ENCODE measurements at places on chromosomes 1 and 21. TPM values are rescaled to one million over a fixed set of nuclear protein-coding genes. Genes with fewer than 3 reads are reported as not detected.
A peak's percentile ranks its signal among the peaks of the same experiment; 100 is the strongest.

DNA sequence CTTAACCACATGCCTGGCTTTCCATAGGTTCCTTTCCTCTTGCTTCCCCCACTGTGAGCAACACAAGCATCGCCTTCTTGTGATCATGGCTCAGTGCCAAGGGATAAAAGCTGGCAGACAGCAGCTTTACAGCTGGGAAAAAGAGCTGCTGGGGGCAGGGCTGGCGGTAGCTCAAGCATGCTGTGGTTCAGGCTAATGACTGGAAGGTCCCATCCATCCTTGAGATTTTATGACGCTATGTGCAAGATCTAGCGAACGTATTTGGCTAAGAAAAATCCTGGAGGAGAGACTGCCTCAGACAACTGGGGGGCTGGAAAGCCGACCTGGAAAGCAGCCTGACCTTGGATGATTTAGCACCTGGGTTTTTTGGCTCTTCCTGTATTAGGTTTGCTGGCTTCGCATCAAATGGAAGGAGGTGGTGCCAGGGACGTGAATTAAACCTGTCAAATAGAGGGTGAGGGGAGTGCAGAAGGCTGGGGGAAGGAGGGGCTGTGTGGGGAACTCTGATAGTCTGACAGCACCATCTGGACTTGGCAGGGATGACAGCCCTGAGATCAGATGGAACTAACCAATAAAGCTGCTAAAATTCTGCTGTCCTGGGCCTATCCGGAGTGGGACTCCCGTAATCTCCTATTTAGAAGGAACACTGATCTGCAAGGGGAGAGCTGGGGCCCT lies 34.8 kb downstream of the ZMYND12 start:
- no peak overlapping the region for H3K4me3 ChIP-seq
- DNase-seq: peak; percentile 80
- H3K4me1 ChIP-seq: no peaks in the 10 kb centered on the region
- H3K36me3 ChIP-seq: no peaks in the 10 kb centered on the region
- no peaks in the 10 kb centered on the region for H3K27me3 ChIP-seq

The ST6GALNAC3 gene
- polyA plus RNA-seq: 4.7 TPM

- H3K4me3 ChIP-seq: no peak overlapping the region
- peaks cover 7% of the 10 kb centered on the region for H3K4me1 ChIP-seq
- H3K27ac ChIP-seq: peak overlapping the region; percentile 74
Observed at GRCh38 chr1:8122477-8123407, 96.6 kb upstream of the ERRFI1 start.

DNA sequence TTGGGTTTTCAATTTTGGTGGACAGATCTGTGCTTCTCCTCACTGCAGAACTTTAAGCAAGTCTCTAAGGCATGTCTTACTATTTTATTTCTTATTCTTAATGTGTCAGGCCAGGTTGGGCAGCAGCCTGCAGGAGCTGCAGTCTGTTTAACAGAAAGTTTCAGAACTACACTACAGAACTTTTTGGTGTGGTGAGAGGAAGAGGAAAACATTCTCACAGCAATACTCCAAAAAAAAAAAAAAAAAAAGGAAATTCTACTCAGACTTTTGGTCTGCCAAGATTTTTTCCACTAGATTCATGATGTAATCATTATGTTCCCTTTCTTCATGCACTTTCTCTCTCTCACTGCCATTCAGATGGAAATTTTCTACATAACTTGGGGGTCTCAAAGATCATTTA lies 255.2 kb downstream of the COL11A1 start:
- no peak overlapping the region for H3K4me3 ChIP-seq
- H3K4me1 ChIP-seq: no peaks in the 10 kb centered on the region
- no peak for DNase-seq
- H3K36me3 ChIP-seq: no peaks in the 10 kb centered on the region

DNA sequence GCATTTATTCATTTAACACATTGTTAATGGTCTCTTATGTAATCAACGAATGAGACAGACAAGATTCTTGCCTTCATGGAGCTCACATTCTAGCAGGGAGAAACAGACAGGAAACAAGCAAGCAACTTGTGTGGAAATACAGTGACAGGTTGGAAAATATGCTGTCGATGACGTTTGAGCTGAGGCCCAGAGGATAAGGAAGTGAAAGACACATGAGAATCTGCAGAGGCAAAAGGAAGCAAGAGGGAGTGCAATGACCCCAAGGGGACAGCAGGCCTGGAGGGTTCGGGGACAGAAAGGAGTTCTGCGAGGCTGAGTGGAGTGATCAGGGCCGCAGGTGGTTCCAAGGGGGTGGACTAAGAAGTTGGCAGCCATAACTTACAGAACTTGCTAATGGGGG lies 60.6 kb upstream of the AKT3 start:
- no peak overlapping the region for H3K27ac ChIP-seq
- no peaks in the 10 kb centered on the region for H3K36me3 ChIP-seq
- H3K4me3 ChIP-seq: no peak overlapping the region
- H3K27me3 ChIP-seq: peaks cover 3% of the 10 kb centered on the region
- H3K4me1 ChIP-seq: no peaks in the 10 kb centered on the region

DNA sequence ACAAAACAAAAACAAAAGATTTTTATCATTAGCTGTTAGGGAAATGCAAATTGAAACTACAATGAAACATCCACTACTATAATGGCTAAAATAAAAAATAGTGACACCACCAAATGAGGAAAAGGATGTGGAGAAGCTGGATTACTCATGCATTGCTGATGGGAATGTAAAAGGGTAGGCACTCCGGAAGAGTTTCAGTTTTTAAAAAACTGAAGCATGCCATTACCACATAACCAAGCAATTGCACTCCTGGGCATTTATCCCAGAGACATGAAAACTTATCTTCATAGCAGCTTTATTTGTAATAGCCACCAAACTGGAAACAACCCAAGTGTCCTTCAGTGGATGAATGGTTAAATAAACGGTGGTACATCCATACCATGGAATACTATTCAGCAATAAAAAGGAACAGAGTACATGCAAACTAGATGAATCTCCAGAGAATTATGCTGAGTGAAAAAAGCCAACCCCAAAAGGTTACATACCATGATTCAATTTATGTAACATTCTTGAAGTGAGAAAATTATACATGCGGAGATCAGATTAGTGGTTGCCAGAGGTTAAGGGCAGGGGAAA lies 14.5 kb upstream of the CFAP298 start:
- H3K36me3 ChIP-seq: peaks cover 2% of the 10 kb centered on the region
- no peaks in the 10 kb centered on the region for H3K27me3 ChIP-seq
- H3K4me3 ChIP-seq: no peak overlapping the region
- no peaks in the 10 kb centered on the region for H3K4me1 ChIP-seq
- DNase-seq: no peak

DNA sequence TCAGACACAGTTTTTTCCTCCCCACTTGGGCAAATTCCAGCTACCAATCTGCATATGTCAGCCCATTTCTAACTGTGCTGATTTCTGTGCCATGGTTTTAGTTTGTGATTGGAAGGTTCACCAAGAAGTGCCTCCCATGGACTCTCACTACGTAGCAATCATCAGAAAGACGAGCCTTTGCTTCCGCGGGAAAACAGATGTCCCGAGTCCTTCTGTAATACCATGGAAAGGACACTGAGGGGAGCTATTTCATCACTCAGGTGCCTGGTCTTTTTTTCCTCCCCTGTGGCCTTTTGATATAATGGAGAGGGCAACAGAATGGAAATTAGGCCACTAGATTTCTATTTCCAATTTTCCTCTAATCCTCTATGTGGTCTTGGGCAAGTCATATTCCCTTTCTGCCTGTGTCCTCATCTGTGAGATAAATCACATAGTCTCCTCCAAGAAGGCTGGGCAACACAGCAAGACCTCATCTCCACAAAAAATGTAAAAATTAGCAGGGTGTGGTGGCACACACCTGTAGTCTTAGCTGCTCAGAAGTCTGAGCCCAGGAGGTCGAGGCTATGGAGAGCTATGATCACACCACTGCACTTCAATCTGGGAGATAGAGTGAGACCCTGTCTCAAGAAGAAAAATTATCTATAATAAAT lies 24.8 kb downstream of the LEMD1 start:
- no peaks in the 10 kb centered on the region for H3K27me3 ChIP-seq
- no peaks in the 10 kb centered on the region for H3K4me1 ChIP-seq
- no peak overlapping the region for H3K27ac ChIP-seq

GRCh38 chr1:88001460-88001859 lies 672.8 kb downstream of the LMO4 start:
- no peaks in the 10 kb centered on the region for H3K36me3 ChIP-seq
- H3K4me1 ChIP-seq: peaks cover 4% of the 10 kb centered on the region
- DNase-seq: no peak
- no peak overlapping the region for H3K4me3 ChIP-seq
- no peak overlapping the region for H3K27ac ChIP-seq

DNA sequence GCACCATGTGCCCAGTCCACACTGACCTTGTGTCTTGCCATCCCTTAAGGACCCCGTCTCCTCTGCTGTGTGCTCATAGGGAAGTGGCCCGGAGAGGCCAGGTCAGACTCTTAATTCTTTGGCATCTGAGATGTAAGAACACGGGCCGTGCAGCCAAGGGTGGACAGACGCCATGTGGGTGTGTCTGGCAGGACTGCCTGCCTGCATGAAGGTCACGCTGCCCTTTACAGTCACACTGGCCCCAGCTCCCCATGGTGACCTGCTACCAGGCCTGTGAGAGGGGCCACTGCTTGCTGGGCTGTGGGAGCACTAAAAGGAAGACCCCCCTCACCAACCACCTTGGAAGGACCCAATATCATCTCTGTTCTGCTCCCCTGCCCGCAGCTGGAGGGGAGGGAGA lies 17.7 kb downstream of the DHRS3 start:
- no peak overlapping the region for H3K27ac ChIP-seq
- DNase-seq: peak; percentile 27
- H3K4me1 ChIP-seq: peaks cover 27% of the 10 kb centered on the region
- no peaks in the 10 kb centered on the region for H3K36me3 ChIP-seq
- H3K4me3 ChIP-seq: no peak overlapping the region
- H3K27me3 ChIP-seq: no peaks in the 10 kb centered on the region

- no peaks in the 10 kb centered on the region for H3K4me1 ChIP-seq
- no peaks in the 10 kb centered on the region for H3K27me3 ChIP-seq
- H3K4me3 ChIP-seq: no peak overlapping the region
- no peak for DNase-seq
Observed at GRCh38 chr1:86846164-86846647, 67.7 kb downstream of the SELENOF start.

DNA sequence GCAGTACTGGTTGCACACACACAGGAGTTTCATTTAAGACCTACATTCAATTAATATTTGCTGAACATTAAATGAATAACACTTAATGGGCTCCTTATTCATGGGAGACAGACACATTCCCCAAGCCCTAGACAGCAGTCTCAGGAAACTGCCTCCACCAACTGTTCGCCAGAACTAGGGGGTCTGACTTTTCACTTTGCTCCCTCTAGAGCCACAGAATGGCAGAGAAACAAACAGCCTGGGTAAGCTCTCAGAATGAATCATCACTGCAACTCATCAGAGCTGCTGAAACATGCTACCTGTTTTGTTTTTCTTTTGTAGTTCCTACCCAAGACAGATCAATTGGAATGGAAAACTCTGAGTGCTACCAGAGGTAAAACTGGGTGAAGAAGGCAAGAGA lies 31.7 kb downstream of the ELK4 start:
- peaks cover 37% of the 10 kb centered on the region for H3K36me3 ChIP-seq
- no peak for DNase-seq
- no peak overlapping the region for H3K4me3 ChIP-seq
- peaks cover 3% of the 10 kb centered on the region for H3K4me1 ChIP-seq
- peak overlapping the region; percentile 49 for H3K27ac ChIP-seq

The DSTYK gene
- polyA plus RNA-seq: 1.1 TPM

GRCh38 chr1:178451529-178451928 lies 45.2 kb downstream of the CLEC20A start:
- no peaks in the 10 kb centered on the region for H3K27me3 ChIP-seq
- no peaks in the 10 kb centered on the region for H3K36me3 ChIP-seq
- H3K4me3 ChIP-seq: no peak overlapping the region
- H3K4me1 ChIP-seq: no peaks in the 10 kb centered on the region
- DNase-seq: no peak
- H3K27ac ChIP-seq: no peak overlapping the region

The SEMA4A gene
- polyA plus RNA-seq: 0.89 TPM

DNA sequence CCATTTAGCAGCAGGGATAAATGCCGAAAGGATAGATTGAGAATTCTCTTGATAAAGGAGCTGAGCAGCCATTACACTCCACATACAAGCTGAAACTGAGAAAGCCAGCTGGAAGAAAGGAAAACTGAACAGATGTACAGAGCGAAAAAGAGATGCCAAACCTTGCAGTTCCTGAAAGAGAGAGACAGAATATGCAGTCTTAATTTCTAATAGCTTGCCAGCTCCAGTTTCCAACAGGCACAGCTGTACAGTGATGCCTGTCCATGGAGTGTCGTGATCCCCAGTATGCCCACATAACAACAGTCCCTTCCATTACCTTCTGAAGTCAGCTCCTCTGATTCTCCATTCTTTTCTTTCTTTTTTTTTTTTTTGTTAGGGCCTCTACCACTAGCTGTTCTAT lies 22.7 kb downstream of the ABL2 start:
- no peak overlapping the region for H3K27ac ChIP-seq
- H3K27me3 ChIP-seq: no peaks in the 10 kb centered on the region
- no peak for DNase-seq
- no peaks in the 10 kb centered on the region for H3K4me1 ChIP-seq
- peaks cover 2% of the 10 kb centered on the region for H3K36me3 ChIP-seq

The TMPRSS3 gene
- 1.1 TPM for polyA plus RNA-seq

GRCh38 chr21:46551636-46552241 lies 53.1 kb downstream of the S100B start:
- no peak overlapping the region for H3K4me3 ChIP-seq
- H3K4me1 ChIP-seq: no peaks in the 10 kb centered on the region
- no peak for DNase-seq

GRCh38 chr1:208759255-208759654 lies 515.1 kb upstream of the PLXNA2 start:
- no peak overlapping the region for H3K4me3 ChIP-seq
- no peak overlapping the region for H3K27ac ChIP-seq
- no peaks in the 10 kb centered on the region for H3K36me3 ChIP-seq
- no peak for DNase-seq

DNA sequence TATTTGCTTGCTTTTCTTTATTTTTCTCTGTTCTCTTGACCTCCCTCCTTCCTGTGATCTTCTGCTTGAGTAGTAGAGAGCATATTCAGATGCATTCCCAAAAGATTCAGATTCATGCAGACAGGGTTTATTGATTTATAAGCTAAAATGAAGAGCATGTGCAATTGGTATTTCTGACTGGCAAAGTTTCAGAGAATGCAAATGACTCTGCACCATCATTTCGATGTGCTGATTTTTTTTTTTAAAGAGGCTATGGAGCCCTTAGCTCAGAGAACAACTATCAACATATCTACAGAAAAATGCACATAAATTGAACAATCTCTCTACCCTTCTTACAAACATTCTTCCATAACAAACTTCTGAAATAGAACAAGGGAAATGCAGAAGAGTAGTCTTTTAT lies 312.0 kb downstream of the VAV3 start:
- H3K4me1 ChIP-seq: peaks cover 4% of the 10 kb centered on the region
- no peaks in the 10 kb centered on the region for H3K36me3 ChIP-seq
- H3K4me3 ChIP-seq: no peak overlapping the region
- no peak overlapping the region for H3K27ac ChIP-seq
- H3K27me3 ChIP-seq: no peaks in the 10 kb centered on the region
- DNase-seq: no peak

All from small intestine (tissue), 16 donors.